LHCN-M2 (cell line): ENCODE measurements at places on chromosomes 6 and 20.

DNA sequence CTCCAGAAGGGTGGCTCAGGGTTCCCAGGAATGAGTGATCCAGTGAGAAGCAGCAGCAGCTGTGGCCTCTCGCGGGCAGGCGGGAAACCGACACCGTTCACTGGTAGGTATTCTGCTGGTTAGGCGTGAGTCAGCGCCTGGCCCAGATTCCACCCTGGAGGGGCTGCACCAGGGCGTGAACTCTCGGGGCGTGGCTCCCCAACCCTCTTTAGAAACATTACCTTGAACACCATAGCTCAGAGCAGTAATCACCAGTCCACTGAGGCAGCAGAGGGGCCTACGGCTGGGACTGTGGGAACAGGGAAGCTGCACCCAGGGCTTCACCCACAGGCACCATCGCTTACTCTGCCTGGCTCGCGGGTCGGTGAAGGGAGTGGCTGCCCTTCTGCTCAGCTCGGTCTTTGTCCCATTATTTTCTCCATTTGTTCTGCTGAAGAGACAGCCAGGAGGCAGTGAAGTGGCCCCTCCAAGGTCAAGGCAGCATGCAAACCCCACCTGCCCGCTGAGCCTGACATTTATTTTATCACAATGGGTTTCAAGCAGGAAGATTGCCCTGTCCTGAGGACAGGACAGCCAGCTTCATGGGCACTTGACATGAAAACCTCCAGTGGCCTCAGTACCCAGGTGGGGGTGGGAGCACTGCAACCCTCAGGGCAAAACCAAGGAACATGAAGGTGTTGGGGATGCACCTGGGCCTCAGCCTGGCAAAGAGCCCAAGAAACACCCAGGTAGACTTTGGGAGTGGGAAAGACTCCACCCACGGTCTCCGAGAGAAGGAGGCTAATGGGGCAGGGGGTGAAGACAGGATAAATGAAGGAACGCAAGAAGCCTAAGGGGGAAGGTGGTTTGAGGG lies 51.0 kb upstream of the CD93 start:
- peak; percentile 97 for DNase-seq

- peak; percentile 21 for DNase-seq
Measured at GRCh38 chr6:2264932-2265331, 19.5 kb upstream of the GMDS start.

GRCh38 chr6:122859676-122860075 lies 70.6 kb downstream of the SMPDL3A start:
- no peak for DNase-seq

DNA sequence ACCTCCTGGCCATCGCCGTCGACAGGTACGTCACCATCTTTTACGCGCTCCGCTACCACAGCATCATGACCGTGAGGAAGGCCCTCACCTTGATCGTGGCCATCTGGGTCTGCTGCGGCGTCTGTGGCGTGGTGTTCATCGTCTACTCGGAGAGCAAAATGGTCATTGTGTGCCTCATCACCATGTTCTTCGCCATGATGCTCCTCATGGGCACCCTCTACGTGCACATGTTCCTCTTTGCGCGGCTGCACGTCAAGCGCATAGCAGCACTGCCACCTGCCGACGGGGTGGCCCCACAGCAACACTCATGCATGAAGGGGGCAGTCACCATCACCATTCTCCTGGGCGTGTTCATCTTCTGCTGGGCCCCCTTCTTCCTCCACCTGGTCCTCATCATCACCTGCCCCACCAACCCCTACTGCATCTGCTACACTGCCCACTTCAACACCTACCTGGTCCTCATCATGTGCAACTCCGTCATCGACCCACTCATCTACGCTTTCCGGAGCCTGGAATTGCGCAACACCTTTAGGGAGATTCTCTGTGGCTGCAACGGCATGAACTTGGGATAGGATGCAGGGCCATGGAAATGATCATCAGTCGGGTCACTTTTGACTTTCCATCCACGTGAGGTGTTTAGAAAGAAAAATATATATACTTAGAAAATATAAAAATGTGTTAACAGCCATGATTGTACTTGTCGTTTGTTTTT lies 868 bp downstream of the MC3R start:
- no peak for DNase-seq

DNA sequence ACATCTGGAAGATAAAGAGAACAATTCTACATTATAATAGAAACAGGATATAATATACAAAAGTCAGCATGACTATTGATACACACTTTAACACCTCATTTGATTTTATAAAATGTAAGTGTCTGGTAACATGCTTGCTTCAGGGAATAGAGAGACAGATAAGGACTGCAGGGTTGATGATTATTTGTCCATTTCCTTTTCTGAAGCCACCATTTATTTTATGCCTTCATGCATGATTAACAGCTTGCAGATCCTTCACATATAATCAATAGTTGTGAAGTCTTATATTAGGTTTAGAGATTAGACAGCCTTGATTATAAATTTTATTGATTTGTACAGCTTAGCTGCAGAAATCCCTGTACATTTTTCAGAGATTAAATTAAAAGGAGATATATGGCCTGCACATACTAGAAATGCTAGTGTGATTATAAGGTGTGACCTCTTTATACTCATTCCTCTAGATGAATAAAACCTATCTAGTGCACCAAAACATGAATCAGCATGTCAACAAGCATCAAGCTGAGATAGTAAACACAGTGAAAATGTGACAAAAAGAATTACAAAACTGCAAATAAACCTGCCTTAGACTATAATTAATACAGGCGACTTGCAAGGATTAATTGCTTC lies 198.8 kb upstream of the THEMIS start:
- no peak for DNase-seq

DNA sequence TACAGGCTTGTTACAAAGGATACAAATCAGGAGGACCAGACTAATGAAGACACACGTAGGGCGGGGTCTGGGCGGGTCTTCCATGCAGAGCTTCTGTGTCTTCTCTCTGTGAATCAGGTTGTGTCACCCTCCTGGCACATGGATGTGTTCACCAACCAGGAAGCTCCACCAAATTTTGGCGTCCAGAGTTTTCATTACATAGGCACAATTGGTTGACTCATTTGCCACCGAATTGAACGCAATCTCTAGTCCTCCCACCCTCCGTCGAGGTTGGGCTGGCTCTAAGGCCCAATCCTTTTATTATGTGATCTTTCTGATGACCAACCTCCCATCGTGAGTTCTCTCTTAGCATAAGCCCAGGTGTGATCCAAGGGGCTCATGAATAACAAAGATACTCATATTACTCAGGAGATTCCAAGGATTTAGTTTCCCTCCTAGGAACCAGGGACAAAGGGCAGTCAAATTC lies 36.3 kb upstream of the DDR1 start:
- no peak for DNase-seq

GRCh38 chr6:5865506-5866031 lies 141.2 kb downstream of the NRN1 start:
- DNase-seq, result no peak

DNA sequence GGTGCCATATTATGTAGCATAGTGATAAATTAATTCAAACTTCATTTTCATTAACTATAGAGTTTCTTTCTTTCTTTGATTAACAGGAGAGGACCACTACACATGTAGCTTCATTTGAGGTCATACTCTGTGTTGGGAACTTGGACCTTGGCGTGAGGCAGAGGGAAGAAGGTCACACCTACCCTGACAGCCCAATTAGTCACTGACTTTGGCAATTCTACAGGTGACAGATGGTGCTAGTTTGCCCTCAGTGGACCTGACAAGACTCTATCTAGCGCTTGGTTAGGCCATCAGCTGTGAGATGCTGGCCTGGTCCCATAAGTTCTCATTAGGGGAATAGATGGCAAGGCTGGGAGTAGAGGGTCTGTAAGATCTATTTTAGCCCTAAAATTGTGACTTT lies 14.2 kb downstream of the SLX4IP start:
- no peak for DNase-seq

DNA sequence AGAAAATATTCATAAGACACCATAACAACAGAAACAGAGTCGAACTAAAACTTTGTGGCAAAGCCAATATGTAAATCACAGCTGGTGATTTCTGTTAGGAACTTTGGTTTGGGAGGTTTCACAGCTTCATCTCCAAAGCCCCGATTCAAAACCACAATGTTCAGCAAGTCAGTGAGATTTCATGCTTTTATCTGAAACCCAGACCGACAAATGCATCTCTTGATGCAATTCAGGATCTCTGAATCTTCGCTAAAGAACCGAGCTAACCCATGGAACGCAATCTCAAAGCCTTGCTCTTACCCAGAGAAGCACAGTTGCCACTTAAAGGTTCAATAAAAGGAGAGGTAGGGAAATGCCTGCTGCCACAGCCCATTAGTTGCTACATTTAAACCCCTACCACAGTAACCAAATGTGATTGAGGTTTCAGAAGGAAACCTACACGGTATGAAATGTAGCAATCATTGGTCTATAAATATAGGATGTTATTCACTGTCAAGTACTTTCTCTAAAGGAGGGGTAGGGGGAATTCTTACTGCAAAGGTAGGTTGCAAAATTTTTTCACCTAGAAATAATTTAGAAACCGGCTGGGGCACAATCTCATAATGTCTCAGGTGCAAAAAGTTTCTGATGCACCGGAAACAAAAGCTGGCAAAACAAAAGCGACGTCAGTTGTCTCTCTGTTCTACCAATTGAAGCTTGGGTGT lies 381.0 kb upstream of the ARID1B start:
- no peak for DNase-seq

- no peak for DNase-seq
Measured at GRCh38 chr6:66558189-66558588, 851.2 kb upstream of the EYS start.

GRCh38 chr6:33983109-33983716 lies 162.7 kb downstream of the GRM4 start:
- DNase-seq, result peak; percentile 14

DNA sequence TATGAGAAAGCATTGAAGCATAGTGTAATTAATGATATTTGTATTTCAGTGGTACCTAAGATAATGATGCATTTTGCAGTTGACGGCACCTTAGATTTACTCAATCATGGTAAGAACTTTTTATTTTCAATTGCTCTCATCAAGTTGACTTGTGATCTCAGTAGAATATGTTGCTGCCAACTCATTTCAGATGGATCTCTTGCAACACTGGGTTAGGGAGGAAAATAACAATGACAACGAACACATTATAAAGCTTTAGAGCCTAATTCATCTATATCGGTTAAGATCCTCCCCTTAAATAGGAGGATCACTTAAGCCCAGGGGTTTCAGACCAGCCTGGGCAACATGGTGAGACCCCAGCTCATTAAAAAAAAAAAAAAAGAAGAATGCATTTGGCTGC lies 18.0 kb upstream of the TBC1D22B start:
- peak; percentile 19 for DNase-seq

DNA sequence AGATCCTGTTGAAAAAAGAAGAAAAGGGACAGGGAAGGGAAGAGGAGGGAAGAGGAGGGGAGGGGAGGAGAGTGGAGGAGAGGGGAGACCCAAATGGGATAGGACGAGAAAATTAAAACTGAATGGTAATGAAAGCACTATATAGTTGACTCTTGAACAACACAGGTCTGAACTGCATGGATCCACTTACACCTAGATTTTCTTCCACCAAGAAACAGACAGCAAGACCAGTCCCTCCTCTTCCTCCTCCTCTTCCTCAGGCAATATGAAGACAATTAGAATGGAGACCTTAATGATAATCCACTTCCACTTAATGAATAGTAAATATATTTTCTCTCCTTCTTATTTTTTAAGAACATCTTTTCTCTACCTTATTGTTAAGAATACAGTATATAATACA lies 113.5 kb downstream of the EPB41L2 start:
- DNase-seq, result no peak

GRCh38 chr6:43871933-43872332 lies 101.9 kb downstream of the VEGFA start:
- DNase-seq, result no peak

GRCh38 chr6:18406955-18407749 lies 20.0 kb downstream of the RNF144B start:
- no peak for DNase-seq

- DNase-seq, result no peak
Measured at GRCh38 chr6:3542032-3542640, 85.3 kb upstream of the SLC22A23 start.

GRCh38 chr20:14928083-14928482 lies 590.7 kb upstream of the FLRT3 start:
- no peak for DNase-seq

DNA sequence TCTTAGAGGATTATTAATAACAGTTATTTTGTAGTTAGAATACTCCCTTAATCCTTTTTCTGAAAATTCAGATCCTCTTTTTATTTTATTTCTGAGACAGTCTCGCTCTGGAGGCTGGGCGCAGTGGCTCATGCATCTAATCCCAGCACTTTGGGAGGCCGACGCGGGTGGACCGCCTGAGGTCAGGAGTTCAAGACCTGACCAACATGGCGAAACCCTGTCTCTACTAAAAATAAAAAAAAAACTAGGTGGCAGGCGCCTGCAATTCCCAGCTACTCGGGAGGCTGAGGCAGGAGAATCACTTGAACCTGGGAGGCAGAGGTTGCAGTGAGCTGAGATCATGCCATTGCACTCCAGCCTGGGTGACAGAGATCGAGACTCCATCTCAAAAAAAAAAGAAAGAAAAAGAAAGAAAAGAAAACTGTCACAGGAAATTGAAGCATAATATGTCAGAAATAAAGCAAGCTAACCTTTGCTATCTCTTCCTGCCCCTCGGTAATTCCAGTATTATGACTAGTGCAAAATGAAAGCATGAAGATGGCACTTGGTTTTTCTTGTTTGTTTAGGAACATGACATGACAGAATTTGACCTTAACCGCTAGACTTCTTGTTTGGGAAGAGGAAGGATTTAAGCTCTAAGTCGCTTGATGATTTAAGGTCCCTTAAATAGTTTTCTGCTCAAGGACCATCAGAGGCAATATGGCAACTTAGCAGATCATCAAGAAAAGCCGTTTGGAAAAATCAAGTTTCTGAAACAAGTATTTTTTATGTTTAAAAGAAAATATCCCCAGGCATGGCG lies 1.8 kb upstream of the RBM39 start:
- DNase-seq, result peak; percentile 22

DNA sequence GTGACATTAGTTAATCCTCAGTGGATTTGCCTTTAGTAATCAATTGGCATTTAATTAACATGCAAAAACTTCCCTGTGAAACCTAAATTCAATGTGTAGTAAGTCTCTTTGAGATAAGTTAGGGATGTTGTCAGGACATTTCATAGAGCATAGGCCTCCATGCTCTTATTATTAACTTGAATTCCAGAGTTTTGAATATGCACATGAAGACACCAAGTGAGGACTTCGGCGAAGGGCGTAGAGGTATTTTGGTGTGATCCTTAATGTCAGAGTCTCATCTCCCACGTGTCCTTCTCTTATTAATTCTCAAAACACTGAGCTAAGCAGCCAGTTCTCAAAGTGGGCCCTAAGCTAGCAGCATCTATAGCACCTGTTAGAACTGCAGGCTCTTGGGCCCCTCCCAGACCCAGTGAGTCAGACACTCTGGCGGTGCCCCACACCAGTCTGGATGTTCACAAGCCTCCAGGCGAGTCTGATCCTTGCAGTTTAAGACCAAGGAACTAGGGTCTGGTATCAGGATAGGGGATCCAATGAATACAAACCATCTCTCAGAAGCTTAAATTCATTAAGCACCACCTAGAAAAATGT lies 292.1 kb downstream of the QKI start:
- peak; percentile 15 for DNase-seq

GRCh38 chr6:89297695-89298351 lies 17.3 kb downstream of the GABRR2 start:
- peak; percentile 98 for DNase-seq

GRCh38 chr6:165742047-165742446 lies 79.0 kb upstream of the PDE10A start:
- DNase-seq, result no peak
